ENCODE measurements at places on chromosomes 3 and 15.

- no peak for DNase-seq
These were observed 1.3 kb upstream of the IL16 start for GRCh38 chr15:81195339-81195864.

- DNase-seq: peak; percentile 39
These were observed 159.7 kb downstream of the POLR2M start for GRCh38 chr15:57866149-57866736.

DNA sequence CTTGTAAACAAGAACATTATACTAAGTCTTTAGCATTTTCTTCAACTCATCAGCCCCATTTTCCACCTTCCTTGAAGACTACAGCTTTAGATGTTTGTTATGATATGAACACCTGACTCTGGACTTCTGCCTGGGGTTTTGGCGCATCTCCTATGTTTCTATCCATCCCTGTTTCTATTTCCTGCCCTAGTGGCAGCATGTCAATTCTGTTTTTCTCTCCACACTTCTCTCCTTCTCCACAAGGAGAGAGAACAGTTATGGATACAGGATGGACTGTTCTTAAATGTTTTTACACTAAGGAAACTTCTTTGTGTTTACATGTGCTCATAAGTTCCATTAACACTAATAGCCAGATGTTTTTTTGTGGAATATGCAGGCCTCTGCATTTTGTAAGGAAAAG is 423.3 kb upstream of the IL12A start:
- no peak for DNase-seq

GRCh38 chr3:124576565-124577493 is 153.4 kb upstream of the UMPS start:
- no peak for DNase-seq

- no peak for DNase-seq
These were observed 262.8 kb upstream of the TBL1XR1 start for GRCh38 chr3:177460047-177460446.

DNA sequence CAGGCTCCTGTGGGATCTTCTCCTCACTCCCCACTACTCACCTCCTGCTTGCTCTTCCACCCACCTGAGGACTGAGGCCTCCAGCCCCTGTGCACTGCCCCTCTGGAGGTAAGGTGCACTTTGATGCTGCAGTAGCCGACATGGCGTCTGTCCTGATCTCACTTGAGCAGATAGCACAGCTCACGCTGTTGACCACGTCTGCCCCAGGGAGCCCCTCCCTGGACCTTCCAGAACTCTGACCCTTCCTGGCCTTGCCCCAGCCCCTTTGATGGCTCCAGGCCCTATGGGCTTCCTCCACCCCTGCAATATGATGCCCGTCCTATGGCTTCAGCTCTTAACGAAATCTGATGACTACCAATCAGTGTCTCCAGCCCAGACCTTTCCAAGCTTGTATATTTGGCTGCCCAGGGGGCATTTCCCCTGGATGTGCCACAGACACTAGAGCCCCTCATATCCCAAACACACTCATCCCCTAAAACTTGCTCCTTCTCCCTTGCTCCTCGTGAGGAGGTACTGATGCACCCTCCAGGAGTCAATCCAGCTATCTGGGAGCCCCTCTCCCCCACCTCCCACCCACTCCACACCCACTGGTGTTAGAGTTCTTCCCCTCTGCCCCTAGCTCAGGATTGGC is 27.1 kb downstream of the KY start:
- DNase-seq: no peak

- DNase-seq: no peak
These were observed 4.1 kb downstream of the ITGB5 start for GRCh38 chr3:124882816-124883747.

GRCh38 chr3:152556731-152557254 is 278.1 kb upstream of the P2RY1 start:
- peak; percentile 41 for DNase-seq

DNA sequence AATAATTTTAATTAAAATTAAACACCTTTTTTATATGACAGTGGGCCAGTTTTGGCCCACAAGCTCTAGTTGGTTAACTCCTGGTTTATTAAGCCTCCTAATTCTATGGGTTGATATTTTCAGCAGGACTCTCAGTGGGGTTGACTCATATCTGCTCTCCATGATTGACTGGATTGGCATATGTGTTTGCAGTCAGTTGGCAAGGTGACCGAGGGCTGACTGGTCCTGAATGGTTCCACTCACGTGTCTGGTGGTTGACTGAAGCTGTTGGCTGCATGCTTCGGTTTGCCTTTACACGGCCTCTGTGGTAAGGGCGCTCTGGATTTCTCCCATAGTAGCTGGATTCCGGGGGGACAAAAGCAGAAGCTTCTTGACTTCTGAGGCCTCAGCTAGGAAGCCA is 65.3 kb upstream of the ZNF280D start:
- DNase-seq: no peak

DNA sequence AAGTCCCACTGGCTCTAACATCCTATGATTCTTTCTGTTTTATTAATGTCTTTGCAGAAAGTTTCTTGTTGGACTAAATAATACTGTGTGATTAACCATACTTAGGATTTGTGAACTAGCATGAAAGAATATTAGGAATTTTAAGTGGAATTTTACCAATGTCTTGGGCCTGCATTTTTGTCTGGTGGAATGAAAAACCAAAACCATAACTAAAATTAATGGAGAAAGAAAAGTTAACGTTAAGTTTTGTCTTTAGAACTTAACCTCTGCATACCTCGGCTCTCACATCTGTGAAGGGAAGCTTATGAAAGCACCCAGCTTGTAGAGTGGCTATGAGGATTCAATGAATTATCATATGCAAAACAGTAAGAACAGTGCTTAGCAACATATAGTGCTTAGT is 6.5 kb downstream of the FBN1 start:
- DNase-seq: no peak

GRCh38 chr3:98986073-98986472 is 84.6 kb upstream of the DCBLD2 start:
- DNase-seq: no peak

DNA sequence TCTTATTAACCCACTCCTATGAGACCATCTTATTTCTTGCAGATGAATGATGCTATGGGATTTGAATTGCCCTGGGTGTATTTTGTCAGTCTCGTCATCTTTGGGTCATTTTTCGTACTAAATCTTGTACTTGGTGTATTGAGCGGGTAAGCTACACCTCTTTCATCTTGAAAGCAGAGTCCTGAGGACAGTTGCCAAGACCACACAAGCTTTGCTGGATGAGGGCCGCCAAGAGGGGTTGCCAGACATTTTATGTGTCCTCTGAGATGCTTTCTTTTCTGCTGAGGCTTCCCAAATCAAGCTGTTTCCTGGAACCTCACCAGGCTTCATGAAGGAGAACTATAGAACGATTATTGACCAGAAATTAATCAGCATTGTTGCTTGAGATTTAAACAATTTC is 173.2 kb downstream of the CHDH start:
- no peak for DNase-seq

GRCh38 chr3:29827756-29828155 is 546.9 kb downstream of the RBMS3 start:
- no peak for DNase-seq

DNA sequence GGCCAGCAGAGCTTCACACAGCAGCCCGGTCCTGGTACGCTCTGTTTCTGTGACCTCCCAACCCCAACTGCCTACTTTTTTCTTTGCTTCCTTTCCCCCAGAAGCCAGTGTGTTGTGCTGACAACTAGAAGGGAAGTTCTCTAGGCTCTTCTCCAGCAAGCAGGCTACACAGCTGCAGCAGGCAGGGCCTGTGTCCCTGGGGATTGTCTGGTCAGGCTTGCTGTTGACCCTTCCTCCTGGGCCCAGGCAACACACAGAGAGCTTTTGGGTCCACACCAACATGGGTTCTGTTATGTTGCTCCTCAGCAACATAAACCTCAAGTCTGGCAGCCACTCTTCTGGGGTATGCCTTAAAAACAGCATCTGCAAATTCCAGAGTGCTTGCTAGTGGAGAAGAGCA is 36.2 kb upstream of the TSPAN3 start:
- DNase-seq: no peak

DNA sequence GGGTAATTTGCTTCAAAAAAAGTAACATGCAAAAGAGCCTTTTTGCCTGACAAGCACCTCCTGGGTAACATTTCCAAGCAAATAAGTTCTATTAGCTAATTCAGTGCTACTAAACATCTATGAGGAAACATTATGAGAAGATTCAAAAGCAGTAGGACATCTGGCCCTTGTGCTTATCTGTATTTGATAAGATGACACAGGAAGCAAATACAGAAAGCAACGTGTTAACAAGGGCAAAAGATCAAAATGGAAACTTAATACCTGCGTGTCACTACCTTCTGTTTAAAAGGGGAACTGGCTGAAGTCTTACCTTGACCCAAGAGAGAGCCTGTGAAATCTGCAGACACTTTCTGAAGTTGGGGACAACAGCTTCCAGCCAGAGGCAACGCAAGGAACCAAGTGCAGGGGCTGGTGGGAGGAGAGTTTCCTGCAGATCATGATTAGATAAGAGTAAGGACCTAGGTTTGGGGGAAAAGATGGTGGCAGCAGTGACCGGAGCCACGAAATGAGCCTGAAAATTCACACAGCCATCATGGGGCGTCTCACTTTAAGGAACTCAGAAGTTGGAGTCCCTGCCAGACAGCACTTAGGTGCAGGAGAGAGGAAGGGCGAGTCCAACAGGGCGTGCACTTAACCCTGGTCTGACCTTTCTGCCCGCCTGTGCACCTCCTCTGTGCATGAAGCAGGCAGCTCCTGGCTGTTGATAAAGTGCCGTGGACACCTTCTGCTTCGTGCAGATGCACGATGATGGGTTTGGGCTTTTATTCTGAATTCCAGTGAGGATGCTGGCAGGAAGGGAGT is 153.6 kb upstream of the BHLHE40 start:
- no peak for DNase-seq

DNA sequence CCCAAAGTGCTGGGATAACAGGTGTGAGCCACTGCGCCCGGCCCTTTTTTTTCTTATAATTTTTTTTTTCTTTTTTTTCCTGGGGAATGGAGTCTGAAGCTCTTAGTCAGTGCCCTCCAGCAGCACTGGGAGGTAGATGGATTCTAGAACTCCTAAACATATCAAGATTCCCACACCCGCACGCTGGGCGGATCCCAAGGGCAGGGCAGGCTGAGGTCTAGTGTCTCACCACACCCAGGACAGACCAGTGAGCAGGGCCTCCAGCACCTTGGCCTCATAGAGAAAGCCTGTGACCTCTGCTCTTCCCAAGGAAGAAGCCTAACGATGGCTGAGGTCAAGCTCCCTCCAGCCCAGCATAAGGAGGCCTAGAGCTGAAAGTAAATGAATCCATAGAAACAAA is 153.7 kb upstream of the MEF2A start:
- no peak for DNase-seq

- DNase-seq: no peak
These were observed 5.0 kb upstream of the NCBP2 start for GRCh38 chr3:196947136-196947859.

- DNase-seq: peak; percentile 20
These were observed 45.1 kb downstream of the CCDC191 start for GRCh38 chr3:114011059-114011797.

GRCh38 chr3:124266487-124266886 is 274.6 kb upstream of the ROPN1 start:
- DNase-seq: no peak

DNA sequence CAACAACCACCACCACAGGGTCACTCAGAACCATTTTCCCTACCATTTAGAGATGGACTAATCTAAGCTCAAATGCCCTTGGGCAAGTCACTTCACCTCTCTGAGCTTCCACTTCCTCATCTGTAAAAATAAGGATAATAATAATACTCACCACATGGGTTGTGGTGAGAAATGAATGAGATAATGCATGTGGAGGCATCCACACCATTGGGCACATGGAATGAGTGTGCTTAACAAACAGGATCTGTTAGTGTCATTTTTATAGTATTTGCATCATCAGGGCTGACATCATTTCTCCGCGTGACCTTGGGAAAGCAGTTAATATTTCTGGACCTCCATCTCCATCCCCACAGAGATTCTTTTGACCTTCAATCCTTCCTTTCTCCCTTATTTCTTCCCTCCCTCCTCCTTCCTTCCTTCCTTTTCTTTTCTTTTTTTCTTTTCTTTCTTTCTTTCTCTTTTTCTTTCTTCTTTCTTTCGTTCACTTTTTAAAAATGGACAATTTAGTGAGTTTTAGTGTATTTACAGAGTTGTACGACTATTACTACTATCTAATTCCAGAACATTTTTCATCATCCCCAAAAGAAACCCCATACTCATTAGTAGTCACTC is 7.7 kb upstream of the RFT1 start:
- DNase-seq: no peak

DNA sequence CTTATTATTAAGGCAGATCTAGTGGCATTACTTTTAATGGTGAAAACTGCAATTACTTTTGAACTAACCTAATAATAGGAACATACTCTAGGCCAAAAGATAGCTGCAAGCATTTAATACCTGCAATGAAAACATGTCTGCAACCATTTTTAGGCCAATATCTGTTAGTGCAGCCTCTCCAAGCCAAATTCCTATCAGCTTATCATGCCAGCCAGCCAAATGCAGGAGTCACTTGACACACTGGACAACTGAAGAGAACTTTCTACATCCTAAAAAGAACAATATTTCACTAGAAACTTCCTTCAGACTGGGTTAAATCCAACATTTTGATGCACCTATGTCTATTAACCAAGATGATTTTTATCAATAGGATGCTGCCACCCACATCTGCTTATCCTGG is 33.8 kb downstream of the CCDC54 start:
- no peak for DNase-seq

- peak; percentile 8 for DNase-seq
These were observed 604.8 kb downstream of the UNC13C start for GRCh38 chr15:54582863-54583643.

DNA sequence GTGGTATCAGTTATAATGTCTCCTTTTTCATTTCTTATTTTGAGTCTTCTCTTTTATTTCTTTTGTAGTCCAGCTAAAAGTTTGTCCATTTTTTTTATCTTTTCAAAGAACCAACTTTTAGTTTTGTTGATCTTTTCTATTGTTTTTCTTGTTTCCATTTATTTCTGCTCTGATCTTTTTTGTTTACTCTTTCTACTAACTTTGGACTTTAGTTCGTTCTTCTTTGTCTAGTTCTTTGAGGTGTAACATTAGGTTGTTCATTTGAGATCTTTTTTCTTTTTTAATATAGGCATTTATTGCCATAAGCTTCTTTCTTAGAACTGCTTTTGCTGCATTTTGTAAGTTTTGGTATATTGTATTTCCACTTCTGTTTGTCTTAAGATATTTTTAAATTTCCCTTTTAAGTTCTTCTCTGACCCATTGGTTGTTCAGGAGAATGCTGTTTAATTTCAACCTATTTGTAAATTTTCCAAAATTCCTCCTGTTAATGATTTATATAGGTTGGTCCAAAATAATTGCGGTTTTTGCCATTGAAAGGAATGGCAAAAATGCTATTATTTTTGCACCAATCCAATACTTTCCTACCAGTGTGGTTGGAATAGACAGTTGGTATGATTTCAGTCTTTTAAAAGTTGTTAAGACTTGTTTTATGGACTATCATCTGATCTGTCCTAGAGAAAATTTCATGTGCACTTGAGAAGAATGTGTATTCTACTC is 51.2 kb downstream of the KAT2B start:
- DNase-seq: no peak

GRCh38 chr3:41751597-41751996 is 210.3 kb downstream of the ULK4 start:
- no peak for DNase-seq

- no peak for DNase-seq
These were observed 82.9 kb upstream of the HACD2 start for GRCh38 chr3:123667784-123668183.

GRCh38 chr3:168168743-168169142 is 73.0 kb upstream of the GOLIM4 start:
- no peak for DNase-seq
